ENCODE measurements at places on chromosomes 6 and 20.

GRCh38 chr6:43511824-43512415, 1.8 kb upstream of the LRRC73 start:
- no peak for DNase-seq

GRCh38 chr20:56793916-56794315, 164.8 kb downstream of the TFAP2C start:
- DNase-seq: no peak

DNA sequence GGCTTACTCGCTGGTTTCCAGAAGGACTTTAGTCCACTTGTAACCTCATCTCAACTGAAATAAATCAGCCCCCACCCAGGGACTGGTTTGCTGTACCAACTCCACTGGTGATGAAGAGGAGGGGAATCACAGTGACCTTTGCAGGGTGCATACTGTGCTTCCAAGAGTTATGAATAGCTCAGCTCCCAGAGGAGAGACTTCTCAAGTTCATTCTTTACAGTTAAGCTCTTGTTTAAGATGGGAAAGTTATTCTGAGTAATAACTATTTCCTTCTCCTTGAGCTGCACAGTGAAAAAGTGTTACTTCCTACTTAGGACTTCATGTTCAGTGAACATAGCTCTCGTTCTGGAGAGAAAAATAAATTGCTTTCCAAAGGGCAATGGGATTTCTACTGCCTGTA, 166.5 kb upstream of the ECI2 start:
- no peak for DNase-seq

GRCh38 chr6:153081914-153082313, 49.2 kb downstream of the RGS17 start:
- DNase-seq: no peak

DNA sequence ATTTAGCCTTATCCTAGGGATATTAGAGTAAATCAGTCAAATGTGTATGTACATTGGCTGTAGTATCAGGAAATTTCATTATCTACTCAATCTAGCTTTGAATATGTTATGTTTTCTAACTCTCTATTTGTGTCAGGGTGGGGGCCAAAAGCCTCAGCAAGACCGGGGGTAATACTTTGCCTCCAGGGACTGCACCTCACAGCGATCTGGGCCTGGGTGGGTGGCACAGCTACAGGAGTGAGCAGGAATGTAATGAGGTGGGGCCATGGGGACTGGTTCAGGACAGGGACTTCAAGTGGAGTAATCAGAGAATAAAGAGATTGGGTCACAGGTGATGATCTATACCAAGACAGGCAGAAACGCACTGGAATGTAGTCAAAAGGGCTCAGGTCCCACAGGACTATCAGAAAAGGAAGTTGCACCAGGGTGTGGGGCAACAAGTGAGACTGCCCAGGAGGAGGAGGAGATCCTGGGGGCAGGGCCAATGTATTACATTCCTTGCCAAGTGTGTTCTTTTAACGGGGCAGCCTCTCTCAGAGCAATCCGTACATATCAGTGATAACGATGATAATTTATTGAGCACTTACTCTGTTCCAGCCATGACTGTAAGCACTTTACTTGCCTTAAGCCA, 54.0 kb downstream of the PIGU start:
- no peak for DNase-seq

- no peak for DNase-seq
These were observed 81.9 kb downstream of the TFAP2C start for GRCh38 chr20:56711018-56711417.

DNA sequence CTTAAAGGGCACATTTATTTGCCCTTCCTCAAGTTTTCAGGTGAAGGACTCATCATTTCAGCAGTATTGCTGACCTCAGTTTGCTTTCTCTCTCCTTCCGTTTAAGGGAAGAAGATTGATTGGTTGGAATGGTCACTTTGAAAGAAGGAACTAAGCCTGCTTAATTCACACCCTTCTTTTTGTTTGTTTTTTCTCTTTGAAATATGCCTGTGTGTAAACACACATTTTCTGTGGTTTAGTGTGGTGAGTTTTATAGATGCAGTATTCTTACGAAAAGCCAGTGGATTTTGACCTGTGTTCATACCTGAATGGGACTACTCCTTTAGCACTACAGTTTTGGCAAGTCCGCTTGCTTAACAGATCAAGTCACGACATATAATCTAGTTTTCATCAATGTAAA, 548.8 kb upstream of the EPHA7 start:
- DNase-seq: no peak

DNA sequence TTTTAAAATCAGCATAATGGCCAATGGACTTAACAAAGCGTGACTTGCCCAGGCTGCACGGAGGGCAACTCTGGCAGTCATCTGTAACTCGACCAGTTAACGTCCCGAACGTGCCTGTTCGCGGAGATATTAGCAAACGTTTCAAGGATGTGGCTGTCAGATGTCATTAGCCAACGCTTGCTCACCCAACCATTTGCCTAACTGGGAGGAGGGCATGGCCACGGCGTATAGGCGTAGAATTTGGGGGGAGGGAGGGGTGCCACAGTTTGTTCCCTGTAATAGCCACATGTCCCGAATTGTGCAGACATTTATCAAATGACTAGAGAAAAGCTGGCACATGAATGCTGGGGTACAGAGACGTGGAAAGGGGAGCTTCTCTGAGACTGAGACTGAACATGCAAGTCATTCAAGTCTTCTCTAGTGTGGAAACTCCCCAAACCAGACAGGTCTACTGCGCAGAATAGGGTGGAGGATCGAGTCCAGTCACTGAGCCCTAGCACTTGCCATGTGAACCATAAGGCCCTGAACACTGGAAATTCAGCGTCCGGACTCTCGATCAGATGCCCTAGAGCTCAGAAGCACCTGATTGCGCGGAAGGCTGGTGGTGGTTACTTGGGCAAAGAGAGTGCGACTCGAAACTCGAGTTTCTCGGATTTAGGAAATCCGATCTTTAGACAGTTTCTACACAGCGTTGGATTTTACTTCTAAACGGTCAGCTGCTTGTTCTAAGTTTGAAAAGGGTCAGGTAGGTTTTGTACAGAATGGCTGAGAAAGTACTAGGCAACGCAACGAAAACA, 32.6 kb downstream of the TFAP2B start:
- DNase-seq: no peak

GRCh38 chr20:22684072-22684762, 99.8 kb upstream of the FOXA2 start:
- DNase-seq: peak; percentile 67

DNA sequence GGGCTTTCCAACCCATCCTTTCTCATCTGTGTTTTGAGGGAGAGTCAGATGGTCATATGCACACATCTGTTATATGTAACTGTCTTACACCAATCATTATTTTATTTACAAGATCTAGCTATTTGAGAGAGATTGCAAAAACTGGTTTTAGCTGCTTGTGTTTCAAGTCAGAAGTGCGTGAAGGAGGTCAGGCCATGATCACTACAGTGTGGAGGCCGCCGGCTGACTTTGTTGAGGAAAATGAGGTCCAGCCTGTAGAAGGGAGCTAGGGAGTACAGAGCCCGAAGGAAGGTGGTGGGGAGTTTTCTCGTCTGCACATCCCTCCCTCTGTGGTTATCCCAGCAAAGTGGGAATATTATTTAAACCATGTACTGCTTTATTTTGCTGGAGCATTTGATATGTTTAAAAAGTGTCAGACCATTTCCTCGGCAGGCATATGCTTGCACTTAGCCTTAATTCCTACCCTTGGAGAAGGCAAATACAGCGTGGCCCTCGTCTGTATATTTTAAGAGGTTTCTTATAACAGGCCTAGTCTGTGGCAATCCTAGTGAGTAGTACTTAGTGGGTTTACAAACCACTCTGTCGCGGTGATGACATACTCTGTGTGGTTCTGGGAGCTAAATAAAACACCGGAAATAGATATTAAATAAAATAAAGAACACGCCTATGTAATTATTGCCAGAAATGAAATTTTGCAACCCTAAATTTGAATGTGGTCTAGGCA, 95.6 kb downstream of the UST start:
- no peak for DNase-seq

DNA sequence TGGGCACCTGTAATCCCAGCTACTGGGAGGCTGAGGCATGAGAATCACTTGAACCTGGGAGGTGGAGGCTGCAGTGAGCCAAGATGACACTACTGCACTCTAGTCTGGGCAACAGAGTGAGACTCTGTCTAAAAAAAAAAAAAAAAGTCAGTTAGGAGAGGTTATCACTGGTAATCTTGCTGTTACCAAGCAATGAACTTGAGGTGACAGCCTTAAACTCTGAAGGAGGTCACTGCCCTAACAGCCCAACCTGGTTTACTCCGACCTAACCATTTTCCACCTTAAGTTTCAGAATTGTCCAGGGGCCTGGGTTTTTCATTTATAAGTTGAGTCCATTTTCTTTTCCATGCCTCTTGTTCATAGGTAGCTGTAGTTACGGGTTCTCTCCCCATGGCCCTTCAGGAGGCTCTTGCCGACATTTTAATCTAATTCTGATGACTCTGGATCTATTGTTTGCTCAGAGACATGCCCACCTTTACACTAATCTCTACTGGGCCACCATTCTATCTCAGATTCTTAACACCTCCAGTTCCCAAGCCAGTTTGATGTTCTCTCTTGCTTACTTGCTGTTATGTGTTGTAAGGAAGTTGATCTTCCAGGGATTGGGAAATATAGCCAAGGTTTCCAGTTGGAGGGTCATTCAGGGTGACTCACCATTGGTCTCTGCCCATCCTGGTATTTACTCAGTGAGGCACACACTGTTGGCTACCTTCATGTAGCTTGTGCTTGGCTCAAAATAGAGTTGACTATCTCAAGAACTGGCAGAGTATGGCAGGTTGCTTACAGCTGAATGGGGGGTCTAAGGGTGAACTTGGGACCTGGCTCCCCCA, 29.1 kb downstream of the SHLD1 start:
- no peak for DNase-seq

DNA sequence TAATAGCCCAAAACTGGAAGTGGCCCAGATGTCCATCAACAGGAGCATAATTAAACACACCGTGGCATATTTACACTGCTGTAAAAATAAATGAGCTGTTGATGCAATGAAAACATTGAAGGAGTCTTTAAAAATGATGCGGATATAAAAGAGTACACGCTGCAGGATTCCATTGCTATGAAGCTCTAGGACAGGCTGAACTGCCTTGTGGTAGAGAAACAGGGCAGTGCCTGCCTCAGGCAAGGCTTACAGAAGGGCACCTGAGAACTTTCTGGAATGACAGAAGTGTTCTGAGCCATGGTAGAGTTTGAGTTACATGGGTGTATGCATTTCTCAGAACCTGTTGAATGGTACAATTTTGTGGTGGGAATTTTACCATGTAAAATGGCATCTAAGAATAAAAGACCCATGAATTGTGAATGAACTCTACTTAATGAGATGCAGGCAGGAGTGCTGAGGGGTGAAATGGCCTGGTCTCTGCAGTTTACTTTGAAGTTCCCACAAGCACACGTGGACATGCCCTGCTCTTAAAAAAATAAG, 45.3 kb upstream of the RIN2 start:
- DNase-seq: no peak

DNA sequence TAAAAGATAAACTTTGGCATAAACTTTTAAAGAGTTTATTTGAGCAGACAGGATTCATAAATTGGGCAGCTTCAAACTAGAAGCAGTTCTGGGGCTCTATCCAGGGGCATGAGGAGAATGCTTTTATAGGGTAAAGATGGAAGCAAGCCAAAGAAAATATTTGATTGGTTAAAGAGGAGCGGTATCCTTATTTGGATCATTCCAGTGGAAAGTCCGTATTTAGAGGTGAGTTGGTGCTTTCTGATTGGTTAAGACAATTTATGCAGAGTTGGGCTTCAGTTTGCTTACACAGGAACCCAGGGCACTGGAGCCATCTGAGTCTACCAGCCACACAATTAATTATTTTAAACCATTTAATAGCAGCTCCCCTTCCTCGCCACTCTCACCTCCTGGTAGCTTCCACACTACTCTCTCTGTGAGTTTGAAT, 37.9 kb upstream of the RNF217 start:
- DNase-seq: no peak

- no peak for DNase-seq
These were observed 932 bp upstream of the EZR start for GRCh38 chr6:158819977-158820622.

DNA sequence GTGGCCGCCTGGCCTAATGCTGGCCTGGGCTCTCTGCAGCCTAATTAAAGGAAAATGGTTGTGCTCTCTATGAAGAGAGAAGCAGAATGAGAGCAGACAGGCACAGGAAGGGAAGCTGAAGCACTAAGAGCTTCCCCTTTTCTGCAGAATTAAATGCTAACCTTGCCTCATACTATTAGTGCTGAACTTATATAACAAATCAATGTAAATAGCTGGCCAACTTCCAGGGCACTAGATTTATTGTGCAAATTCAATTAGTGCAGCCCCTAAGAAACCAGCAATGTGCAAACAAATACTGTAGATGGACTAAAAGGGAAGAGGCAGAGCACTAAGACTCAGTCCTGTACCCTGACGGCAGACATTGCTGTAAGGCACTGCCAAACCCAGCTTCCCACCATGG, 36.1 kb upstream of the INSM1 start:
- no peak for DNase-seq

- DNase-seq: peak; percentile 40
These were observed 81.3 kb downstream of the VEGFA start for GRCh38 chr6:43851204-43851865.

- DNase-seq: no peak
These were observed 90.5 kb upstream of the FERMT1 start for GRCh38 chr20:6213311-6213710.

DNA sequence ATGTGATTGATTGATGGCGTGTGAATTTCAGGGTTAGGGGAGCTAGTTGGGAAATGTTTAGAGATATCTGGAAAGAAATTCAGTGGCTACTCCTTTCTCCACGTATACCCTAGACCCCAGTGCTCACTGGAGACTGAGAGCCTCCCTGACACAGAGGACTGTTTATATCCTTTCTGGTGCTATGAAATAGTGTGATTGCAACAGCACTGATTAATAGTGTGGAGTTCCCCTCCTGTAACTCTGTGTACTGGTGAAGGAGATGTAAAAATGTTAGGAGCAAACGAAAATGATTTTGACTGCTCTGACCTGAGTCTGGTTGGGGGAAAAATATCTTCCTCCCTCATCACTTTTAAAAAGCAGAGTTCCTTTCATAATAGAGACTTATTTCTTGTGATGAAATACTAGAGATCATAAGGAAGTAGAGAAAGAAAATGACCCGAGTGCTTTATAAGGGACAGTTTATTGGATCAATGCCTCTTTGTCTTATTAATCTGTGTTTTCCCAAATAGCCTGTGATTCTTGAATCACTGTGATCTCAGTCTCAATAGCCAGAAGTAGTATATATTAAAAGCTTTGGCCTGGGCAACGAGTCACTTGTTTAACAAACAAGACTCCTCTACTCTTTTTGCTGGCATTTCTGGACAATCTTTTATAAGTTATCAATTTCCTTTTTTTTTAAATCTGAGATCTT, 92.3 kb downstream of the RNF182 start:
- DNase-seq: no peak
